ENCODE measurements at places on chromosomes 5 and 9. TPM values are rescaled to one million over a fixed set of nuclear protein-coding genes. Genes with fewer than 3 reads are reported as not detected.

SLC6A3 gene
- not detected for total RNA-seq

SNCAIP gene
- 69.9 TPM for total RNA-seq

THBS4 gene
- 2.1 TPM for total RNA-seq

CCDC152 gene
- 1.2 TPM for total RNA-seq

TSSK1B gene
- total RNA-seq = 0.11 TPM

BHMT2 gene
- total RNA-seq = 4.5 TPM

GPBP1 gene
- 80.3 TPM for total RNA-seq

NELFB gene
- 75.9 TPM for total RNA-seq

NFIB gene
- 6.3 TPM for total RNA-seq

SV2C gene
- total RNA-seq = not detected

ITGA2 gene
- total RNA-seq = 40.7 TPM

HRH2 gene
- total RNA-seq = not detected

SLC36A2 gene
- total RNA-seq = not detected

ITK gene
- not detected for total RNA-seq

EGFLAM gene
- 0.75 TPM for total RNA-seq

CCDC192 gene
- total RNA-seq = not detected

PTCH1 gene
- total RNA-seq = 3.4 TPM

CTXN3 gene
- total RNA-seq = not detected

PLGRKT gene
- 23.6 TPM for total RNA-seq

ZCCHC9 gene
- 56.4 TPM for total RNA-seq

PCDHB13 gene
- total RNA-seq = 0.12 TPM

FYB1 gene
- 0.12 TPM for total RNA-seq

C5 gene
- 8.0 TPM for total RNA-seq

PIP5KL1 gene
- total RNA-seq = 1.2 TPM

PCDHGA6 gene
- 3.2 TPM for total RNA-seq

KIAA0825 gene
- 3.6 TPM for total RNA-seq

DMRTA1 gene
- total RNA-seq = 1.5 TPM

OR2V1 gene
- total RNA-seq = not detected

FGF10 gene
- total RNA-seq = 0.89 TPM

LTC4S gene
- total RNA-seq = 0.33 TPM

MSX2 gene
- total RNA-seq = 0.66 TPM

RETREG1 gene
- 6.6 TPM for total RNA-seq

IFNA13 gene
- total RNA-seq = not detected

COX7C gene
- 170 TPM for total RNA-seq

ZNF354C gene
- total RNA-seq = 9.4 TPM

ADRA1B gene
- under 0.01 TPM for total RNA-seq

EEIG1 gene
- 10.2 TPM for total RNA-seq

MAMDC2 gene
- 2.4 TPM for total RNA-seq

FOXD4L5 gene
- total RNA-seq = not detected

SKIC3 gene
- total RNA-seq = 197 TPM

NR6A1 gene
- total RNA-seq = 1.3 TPM

NUP155 gene
- total RNA-seq = 63.9 TPM

SET gene
- total RNA-seq = 611 TPM

Data from uterine smooth muscle cell (primary cell).